ENCODE measurements at places on chromosomes 11 and 22.

DNA sequence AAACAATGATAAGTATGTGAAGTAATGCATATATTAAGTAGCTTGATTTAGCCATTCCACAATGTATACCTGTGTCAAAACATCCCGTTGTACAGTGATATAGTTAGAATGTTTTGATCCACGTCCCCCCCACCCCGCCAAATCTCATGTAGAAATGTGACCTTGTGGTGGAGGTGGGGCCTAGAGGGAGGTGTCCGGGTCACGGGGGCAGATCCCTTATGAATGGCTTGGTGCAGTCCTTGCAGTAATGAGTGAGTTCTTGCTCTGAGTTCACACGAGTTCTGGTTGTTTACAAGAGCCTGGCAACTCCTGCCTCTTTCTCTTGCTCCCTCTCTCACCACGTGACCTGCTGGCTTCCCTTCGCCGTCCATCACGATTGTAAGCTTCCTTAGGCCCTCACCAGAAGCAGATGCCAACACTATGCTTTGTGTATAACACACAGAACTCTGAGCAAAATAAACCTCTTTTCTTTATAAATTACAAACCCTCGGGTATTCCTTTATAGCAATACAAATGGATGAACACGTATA lies 41.6 kb downstream of the FANCF start:
- no peak for DNase-seq

- DNase-seq: no peak
These were observed 5.6 kb upstream of the STARD10 start for GRCh38 chr11:72799441-72799840.

GRCh38 chr11:112579282-112579681 lies 318.6 kb upstream of the PLET1 start:
- no peak for DNase-seq

DNA sequence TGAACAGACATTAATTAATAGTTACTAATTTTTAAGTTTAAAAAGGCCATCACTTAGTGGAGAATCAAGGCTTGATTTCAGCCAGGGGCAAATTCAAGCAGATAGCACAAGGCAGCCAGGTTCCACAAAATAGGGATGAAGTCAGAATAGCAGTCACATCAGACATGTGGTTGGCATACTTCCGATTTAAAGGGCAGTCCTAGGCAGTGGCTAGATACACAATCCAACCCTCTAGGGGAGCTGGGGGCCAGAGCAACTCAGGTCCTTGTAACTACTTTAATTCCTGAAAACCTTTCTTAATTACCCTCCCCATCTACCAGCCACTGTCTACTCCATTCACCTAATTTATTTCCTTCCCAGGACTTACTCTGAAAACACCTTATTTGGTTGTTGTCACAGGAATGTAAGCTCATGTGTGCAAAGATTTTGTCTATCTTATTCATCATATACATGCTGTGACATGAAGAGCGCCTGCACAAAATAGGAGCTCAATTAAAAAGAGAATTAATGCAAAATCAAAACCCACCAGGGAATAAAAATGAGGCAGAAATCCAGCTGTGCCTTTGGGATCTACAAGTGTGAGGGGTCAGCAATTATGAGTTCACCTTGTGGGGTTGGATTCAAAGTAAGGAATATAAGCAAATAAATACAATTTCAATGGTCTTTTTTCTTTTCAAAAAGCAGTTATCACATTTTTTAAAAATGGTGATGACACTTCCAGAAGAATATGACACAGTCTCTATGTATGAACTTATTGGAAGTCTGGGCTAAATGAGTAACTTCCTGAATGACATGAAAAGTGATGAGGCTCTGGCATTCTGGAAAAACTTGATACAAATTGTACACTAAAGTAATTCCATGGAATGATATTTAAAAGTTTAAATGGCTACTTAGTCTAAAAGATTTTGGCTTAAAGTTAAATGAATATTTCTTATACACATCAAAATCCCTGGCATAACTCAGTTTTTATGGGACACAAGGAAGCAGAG lies 53.8 kb downstream of the COPB1 start:
- no peak for DNase-seq

DNA sequence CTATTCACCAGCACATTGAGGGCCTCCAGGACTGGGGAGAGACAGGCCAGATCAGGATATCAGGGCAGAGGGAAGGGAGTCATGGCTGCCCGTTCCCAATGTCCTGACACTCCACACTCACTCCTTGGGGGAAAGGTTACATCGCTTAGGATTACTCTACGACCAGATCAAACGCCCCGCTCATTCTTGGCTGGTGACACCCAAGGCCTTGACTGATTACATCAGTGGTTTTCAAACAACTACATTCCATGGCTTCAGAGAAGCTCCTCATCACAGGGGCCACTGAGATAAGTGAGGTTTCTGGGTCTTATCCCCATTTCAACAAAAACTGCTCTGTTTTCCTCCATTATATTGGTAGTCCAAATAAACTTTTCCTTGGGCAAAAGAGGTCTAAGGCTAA lies 15.0 kb downstream of the UBE2L6 start:
- DNase-seq: no peak

- no peak for DNase-seq
These were observed 420.7 kb downstream of the INSC start for GRCh38 chr11:15535414-15535813.

GRCh38 chr22:45971408-45972028 lies 5.4 kb downstream of the WNT7B start:
- DNase-seq: no peak

DNA sequence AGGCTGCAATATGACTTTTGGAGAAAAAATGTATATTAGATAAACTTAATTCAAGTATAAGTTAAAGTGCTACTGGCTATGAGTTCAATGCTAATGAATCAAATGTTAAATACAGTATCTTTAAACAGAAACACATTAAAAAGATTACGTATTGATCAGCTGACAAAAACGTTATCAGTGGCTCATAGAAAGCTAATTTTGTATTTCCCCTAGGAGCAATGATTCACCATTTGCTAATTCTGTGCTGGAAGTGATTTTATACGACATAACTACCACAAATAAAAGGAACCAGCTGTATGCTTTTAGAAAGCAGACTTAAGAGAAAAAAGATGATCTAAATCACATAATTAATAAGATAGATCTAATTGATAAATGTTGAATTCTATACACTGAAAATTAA lies 43.6 kb downstream of the MRE11 start:
- no peak for DNase-seq

GRCh38 chr22:49789289-49790141 lies 38.2 kb downstream of the BRD1 start:
- peak; percentile 56 for DNase-seq

DNA sequence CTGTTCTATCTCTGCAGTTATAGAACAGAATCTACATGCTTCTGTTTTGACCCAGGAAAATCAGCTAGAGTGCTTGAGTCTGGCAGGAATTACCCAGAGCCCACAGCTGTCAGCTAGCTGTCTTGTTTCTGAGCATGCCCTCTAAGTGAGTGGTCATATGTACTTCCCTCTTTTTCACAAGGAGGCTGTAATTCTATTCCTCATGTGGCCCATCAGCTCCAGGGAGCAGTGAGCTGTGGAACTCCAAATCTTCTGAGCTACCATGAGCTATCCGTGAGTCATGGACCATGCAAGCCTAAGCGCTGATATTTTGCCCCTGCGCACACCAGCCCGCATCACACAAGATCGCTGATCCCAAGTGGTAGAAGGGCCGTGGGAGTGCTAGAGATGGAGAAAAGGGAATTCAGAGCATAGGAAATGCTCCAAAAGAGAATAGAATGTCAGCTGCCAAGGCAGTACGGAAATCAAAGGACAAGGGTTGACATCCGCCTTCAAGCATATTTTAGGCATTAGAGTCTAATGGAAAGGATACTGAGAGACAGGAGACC lies 5.4 kb downstream of the FJX1 start:
- no peak for DNase-seq

DNA sequence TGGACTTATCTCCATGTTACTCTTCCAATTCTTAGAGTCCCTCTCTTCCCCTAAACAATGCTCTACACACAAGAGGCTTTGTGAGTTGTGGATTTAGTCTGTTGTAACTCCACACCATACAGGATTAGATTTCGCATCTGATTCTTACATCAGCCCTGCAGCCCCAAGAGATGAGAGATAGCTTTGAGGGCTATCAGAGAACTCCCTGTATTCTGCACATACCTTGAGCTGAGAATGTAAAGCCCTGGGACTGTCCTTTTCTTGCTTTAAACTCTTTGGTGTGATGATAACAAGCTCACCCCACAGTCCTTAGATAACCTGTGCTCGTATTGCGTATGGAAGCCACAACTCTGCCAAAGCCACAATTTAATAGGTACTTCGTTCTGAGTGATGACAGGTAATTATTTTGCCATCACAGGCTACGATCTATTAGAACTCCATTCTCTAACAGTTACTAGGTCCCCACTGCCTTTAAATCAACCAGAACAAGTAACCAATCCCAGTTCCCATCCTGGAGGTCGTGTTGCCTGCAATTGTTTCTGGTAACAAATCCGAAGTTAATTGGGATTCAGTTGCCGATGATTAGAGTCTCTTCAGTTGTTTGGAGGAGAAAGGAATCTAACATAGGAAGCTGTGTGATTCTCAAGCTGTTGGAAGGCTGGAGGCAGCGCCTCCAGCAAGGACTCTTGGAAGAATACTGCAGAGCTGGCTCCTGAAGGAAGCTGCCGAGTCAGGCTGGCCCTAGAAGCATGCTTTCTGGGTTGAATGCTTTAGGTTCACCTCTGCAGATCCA lies 1.3 kb upstream of the PARVG start:
- no peak for DNase-seq

- no peak for DNase-seq
These were observed 39.4 kb downstream of the MCM5 start for GRCh38 chr22:35439365-35439717.

GRCh38 chr11:39374963-39375698 lies 2084.3 kb downstream of the LRRC4C start:
- no peak for DNase-seq

GRCh38 chr22:45602824-45603595 lies 68.6 kb upstream of the ATXN10 start:
- no peak for DNase-seq

GRCh38 chr22:43110444-43110926 lies at the start of gene BIK:
TSS of gene BIK (plus strand) at chr22:43110750. CDS start at chr22:43124023, 13,273 bp downstream.
- peak; percentile 56 for DNase-seq

DNA sequence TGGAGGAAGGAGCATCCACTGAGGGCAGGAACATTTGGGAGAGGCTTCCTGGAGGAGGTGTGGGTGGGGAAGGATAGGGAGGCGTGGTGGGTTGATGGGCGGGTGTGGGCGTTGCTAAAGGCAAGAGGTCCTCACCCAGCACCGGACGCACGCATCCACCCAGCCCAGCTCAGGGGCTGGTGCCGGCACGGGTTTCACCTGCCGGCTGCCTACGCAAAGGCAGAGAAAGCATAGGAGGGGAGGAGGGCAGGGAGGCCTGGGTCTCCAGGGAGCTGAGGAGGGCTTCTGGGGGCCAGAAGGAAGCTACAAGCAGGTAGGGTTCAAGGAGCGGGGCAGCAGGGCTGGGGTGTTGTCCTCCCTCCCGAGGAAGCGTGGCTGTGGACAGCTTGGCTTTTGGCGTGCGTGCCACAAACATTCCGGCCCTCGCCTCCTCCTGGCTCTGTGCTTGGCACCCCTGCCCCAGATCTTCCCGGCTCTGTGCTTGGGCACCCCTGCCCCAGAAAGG lies 7.8 kb downstream of the SSH3 start:
- no peak for DNase-seq
